Stimulated activated CD4-positive, alpha-beta T cell treated with anti-CD3 and anti-CD28 coated beads, Interleukin-4, amount 100 ng/mL, for 4 hours (primary cell): ENCODE measurements at places on chromosomes 16 and 17.
A peak's percentile ranks its signal among the peaks of the same experiment; 100 is the strongest.

- DNase-seq: no peak
These were observed 21.6 kb upstream of the ENDOV start for GRCh38 chr17:80393241-80393890.

DNA sequence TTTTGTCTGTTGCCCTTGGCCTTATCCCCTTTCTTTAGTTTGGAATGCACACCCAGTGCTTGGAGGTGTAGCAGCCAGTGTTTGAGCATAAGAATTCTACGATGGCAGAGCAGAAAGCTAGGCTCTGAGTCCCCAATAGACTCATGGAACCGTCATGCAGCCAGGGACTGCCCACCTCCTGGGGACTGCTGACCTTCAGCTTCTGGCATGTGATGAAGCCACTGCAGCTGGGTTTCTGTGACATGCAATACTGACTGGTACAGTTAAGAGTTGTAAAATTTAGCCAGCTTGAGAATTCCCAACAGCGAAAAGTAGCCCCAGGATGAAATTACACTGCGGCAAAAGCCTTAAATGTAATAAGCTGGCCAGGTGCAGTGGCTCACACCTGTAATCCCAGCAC is 9.0 kb upstream of the MAP3K14 start:
- no peak for DNase-seq

GRCh38 chr16:29820730-29821642 is 724 bp downstream of the MVP start:
- DNase-seq: no peak

GRCh38 chr17:14310101-14310500 is 9.2 kb downstream of the HS3ST3B1 start:
- DNase-seq: no peak

DNA sequence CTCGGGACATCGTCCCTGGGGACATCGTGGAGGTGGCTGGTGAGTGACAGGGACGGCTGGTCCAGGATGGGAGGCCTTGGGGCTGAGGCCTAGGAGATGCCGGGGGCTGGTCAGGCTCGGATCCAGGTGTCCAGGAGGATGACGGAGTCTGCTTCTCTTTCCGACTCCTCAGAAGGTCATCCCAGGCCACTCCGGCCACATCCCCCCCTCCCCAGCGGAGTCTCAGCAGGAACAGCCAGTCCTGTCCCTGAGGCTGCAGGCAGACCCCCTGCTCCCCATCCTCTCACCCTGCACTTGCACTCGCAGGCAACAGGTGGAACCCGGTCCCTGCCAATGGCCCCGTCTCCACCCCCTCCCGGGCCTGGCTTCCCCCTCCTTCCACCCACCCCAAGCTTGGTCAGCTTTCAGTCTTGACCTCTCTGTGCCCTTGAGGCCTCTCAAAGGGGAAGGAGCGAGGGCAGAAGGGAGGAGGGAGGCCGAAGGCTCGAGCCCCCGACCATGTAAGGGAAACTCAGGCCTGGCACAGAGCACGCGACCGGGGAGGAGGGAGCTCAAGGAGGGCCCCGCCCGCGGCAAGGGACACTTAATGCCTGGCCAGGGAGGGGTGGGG is 4.4 kb downstream of the ATP2A1 start:
- no peak for DNase-seq

GRCh38 chr17:76032073-76032779 is 5.1 kb upstream of the EVPL start:
- DNase-seq: no peak

DNA sequence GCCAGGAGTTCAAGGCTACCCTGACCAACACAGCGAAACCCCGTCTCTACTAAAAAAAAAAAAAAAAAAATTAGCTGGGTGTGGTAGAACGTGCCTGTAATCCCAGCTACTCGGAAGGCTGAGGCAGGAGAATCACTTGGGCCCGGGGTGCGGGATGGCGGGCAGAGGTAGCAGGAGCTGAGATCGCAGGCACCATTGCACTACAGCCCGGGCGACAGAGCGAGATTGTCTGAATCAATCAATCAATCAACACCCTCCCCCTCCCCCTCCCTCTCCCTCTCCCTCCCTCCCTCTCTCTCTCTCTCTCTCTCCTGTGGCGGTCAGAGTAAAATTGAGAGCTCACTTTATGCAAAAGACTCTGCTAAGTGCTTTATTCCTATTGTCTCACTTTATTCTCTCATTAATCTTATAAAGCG is 1.2 kb downstream of the HSDL1 start:
- no peak for DNase-seq

DNA sequence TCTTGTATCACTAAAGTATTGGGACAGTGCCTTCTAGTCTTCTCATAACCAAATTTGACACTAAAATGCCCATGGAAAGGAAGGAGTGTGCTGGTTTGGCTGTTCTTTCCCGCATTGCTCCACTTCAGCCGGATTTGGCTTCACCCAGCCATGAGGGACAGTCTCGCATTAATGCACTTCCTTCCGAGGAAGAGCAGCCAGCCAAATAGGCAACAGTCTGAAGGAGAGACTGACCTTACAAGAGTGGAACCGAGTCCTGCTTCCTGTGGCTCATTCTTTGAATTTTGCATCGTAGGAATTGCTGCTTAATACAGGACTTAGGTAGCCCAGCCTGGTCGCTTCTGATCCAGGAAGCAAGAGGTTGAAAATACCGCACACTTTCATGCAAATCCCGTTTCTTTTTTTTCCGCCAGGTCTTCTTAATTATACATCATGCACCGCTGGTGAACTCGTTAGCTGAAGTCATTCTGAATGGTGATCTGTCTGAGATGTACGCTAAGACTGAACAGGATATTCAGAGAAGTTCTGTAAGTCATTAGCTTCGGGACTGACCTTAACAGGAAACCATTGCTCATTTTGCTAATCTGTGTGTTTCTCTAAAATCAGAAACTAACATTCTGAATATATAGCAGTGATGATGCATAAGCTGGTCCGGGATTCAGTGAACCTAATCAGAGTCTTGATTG is 38.2 kb downstream of the CLEC16A start:
- DNase-seq: no peak

GRCh38 chr17:50190293-50190602 is 11.2 kb downstream of the COL1A1 start:
- DNase-seq: no peak

DNA sequence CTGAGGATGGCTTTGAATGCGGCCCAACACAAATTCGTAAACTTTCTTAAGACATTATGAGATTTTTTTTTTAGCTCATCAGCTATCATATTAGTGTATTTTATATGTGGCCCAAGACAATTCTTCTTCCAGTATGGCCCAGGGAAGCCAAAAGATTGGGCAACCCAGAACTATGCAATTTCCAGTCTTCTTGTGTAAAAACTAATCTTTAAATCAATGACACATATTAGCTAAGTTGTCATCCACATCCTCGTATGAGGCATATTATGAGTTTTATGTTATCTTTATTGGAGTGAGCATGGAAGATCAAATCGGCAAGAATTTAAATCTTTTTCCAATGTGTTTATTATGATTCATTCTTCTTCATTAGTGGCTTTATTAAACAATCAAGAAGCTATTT is 198.6 kb upstream of the HSBP1 start:
- no peak for DNase-seq

GRCh38 chr17:9948928-9949327 is 43.9 kb upstream of the RCVRN start:
- no peak for DNase-seq

DNA sequence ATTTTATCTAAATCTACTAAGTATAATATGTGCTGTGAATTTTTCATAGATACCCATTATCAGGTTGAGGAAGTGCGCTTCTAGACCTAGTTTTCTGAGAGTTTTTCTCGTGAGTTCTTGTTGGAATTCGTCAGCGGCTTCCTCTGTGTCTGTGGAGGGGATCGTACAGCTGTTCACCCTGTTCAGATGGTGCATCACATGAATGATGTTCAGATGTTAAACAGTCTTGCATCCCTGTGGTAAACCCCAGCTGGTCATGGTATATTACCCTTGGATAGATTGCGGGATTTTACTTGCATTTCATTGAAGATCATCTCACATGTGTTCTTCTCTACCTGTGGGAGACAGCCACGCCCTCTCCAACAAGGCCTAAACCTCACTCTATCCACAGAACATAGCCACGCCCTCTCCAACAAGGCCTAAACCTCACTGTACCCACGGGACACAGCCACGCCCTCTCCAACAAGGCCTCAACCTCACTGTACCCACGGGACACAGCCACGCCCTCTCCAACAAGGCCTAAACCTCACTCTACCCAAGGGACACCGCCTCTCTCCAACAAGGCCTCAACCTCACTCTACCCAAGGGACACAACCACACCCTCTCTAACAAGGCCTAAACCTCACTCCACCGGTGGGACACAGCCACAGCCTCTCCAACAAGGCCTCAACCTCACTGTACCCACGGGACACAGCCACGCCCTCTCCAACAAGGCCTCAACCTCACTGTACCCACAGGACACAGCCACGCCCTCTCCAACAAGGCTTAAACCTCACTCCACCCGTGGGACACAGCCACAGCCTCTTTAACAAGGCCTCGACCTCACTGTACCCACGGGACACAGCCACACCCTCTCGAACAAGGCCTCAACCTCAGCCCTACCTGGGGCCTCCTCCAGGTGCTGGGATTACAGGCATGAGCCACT is 180.2 kb upstream of the CHMP6 start:
- DNase-seq: no peak

DNA sequence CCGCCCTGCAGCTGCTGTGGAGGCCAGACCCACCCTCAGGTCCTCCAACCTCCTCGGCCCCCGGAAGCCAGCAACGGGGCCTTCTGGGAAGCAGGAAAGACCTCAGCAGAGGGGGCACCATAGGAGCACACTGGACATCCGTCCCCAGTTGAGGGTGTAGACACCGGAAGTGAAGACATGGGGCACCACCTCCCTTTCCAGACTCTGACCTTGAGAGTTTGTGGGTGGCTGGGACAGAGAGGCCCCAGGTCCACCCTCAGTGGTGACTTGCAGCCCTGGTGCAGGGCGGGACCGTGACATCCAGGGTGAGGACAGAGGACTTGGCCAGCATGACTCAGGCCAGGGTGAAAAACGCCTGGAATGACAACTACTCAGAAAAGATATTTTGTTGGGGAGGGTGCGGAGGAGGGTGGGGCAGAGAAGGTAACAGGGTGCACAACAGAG is 19.9 kb downstream of the CEP295NL start:
- no peak for DNase-seq

DNA sequence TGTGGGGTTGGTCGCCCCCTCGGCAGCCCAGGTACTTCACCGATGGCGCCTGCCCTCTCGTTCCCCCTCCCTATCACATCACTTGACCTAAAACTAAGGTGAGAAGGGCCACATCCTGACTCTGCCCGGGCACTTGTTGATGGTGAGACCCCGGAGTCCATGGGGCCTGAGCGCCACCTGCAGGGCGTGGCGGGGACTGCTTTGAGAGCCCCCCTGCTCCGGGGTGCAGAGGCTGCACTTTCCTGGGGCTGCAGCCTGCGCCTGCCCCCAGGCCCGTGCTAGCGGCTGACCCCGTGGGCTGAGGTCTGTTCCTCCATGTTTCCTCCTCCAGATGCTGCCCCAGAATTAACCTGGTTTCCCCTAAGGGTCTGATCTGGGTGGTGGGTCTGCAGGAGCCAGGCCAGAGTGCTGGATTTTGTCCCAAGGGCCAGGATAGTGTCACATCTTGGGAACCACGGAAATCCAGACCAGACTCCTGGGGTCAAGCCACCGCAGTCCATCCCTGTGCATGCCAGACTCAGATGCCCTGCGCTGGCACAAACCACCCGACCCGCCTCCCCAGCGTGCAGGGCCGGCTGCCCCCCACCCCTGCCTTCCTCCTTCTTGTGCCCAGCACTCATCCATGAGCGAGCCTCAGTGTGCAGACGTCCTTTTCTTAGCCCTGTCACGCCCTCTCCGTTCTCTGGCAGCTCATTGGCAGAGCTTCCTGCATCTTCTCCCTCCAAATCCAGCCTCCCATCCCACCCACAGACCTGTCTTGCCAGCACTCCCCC is 2.7 kb downstream of the NDUFAF8 start:
- DNase-seq: peak; percentile 62

GRCh38 chr16:28491230-28491969 is 474 bp downstream of the CLN3 start:
- no peak for DNase-seq

GRCh38 chr16:35510701-35511100 is 2051.3 kb downstream of the TP53TG3F start:
- no peak for DNase-seq
